ENCODE measurements at places on chromosomes 4 and X.

DNA sequence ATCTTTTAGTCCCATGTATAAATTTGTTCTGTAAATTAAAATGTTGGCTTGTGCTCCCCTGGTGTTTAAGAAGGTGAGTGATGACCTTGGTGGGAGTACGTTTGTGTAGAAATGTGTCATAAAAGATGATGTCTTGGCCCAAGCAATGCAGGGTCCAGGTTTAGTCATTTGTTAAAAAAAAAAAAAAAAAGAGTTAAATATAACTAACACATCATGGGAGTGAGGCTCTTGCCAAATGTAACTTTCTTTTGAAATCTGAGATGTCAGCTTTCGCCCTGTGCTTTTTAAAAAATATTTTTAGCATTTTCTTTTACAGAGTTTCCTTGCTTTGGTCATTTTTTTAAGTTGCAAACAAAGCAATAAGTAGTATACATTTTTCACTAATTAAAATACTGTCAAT lies 135.6 kb downstream of the FBXO8 start:
- no peak for DNase-seq

DNA sequence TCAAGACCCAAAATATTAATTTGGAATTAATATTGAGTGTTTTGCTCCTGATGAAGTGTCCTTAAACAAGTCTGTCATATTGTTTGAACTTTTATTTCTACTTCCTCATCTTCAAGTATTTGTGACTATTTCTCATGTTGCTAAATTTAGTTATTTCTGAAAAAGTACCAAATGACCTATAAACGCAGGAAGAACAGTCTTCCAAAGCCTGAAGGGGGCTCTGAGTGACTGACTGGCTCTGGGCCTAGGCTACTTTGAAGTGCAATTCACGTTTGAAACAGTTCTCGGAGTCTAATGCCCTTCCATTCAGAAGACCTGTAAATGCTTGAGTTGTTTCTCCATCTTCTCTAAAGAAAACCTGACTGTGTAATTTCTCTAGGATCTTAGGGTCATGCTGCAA lies 26.5 kb downstream of the GALNT7 start:
- no peak for DNase-seq

- DNase-seq = no peak
Observed at GRCh38 chr4:119825696-119826095, 197.1 kb upstream of the PDE5A start.

- DNase-seq = no peak
Observed at GRCh38 chrX:74117962-74118902, 185.7 kb upstream of the ZCCHC13 start.

DNA sequence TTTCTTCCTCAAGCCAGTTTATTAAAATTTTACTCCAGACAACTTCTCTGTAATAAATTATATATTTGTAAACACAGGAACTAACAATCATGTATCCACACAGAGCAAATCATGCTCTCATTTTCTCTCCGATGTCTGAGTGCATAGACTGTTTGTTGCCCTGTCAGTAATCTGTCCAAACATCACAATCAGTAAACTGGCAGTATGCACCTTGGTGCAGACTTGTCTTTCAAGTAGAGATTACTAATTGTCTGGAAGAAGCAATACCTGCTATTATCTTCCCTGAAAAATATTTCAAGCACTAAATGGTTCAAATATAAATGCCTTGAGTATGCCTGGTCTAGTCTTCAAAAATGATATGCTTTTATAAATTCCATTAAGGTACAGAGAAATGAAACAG lies 1260.9 kb downstream of the C4orf33 start:
- DNase-seq = no peak
